ENCODE measurements at places on chromosomes 6 and 20.

DNA sequence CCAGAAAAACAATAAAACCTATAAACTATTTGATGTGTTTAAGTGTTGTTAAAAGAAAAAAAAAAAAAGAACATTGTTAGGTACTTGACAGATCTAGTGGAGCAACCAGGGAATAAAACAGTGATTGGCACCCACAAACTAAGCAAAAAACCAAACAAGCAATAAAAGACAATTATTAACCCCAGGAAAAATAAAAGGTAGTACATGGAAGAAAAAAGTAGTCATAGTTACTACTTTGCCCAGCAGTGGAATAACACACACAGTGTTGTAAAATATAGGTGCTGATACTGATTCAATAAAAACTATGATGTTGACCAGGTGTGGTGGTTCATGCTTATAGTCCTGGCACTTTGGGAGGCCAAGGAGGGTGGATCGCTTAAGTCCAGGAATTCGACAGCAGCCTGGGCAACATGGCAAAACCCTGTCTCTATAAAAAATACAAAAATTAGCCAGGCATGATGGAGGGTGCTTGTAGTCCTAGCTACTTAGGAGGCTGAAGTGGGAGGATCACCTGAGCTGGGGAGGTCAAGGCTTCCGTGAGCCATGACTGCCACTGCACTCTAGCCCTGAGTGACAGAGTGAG is 43.9 kb downstream of the PIGU start:
- no peak for DNase-seq

DNA sequence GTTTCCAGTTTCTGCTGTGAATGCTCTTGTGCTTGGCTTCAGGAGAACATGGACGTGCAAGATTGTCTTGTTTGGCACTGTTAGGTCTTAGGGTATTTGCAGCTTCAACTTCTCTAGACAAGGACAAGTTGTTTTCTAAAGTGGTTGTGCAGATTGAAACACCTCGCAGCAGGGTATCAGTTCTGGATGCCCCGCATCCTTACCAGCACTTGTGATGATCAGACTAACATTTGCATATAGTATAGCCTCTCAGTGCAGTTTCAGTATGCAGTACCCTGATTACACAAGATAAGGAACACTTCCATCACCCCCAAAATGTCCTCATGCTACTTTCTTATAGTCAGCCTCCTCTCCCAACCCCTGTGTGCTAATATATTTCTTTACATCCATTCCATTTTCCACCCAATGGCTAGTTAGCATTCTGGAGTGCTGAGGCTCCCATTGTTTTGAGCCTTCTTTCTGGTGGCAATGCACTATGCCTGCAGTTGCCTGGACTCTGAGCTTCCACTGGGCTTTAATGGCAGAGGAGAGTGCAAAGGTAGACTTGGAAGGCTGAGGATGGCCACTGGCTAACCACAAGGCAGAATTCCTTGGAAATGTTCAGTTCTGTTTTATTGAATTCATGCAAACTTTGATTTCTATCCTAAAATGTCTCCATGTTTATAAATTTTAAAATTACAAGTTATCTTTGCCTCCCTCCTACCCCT is 35.4 kb downstream of the KIF3B start:
- no peak for DNase-seq

DNA sequence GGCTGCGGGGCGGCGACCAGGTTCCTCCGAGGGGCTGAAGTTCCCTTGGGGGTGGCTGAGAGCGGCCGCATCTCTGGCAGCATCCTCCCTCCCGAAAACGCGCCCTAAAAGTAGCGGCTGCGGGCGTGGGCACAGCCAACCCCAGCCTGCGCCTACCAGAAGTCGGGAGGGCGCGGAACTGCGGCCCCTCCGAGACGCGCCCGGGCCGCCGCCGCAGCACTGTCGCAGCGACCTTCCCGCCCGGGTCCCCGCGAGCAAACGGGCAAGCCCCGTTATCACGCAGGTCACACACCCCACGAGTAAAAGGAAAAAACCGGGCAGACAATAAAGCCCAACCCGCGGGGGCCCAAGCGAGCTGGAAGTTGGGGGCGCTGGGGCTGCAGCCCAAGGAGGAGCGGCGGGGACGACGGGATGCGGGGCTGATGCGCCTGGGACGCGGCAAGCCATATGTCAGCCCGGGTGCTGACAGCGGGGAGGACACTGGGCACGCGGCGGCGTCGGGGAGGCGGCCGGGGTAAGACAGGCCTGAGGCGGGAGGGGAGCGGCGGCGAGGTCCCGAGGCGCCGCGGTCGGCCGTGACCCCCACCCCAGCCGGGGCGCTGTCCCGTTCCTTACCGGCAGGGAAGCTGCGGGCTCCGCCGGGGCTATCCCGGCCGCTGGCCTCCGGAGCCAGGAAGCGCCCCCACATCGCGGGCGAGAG is 659 bp downstream of the CEP85L start:
- peak; percentile 21 for DNase-seq

GRCh38 chr6:136647363-136647852 is 97.2 kb upstream of the MAP7 start:
- DNase-seq, result no peak

GRCh38 chr20:61924211-61924857 is 141.3 kb downstream of the TAF4 start:
- DNase-seq, result no peak

GRCh38 chr6:157106487-157106886 is 216.8 kb downstream of the TMEM242 start:
- DNase-seq, result peak; percentile 37

DNA sequence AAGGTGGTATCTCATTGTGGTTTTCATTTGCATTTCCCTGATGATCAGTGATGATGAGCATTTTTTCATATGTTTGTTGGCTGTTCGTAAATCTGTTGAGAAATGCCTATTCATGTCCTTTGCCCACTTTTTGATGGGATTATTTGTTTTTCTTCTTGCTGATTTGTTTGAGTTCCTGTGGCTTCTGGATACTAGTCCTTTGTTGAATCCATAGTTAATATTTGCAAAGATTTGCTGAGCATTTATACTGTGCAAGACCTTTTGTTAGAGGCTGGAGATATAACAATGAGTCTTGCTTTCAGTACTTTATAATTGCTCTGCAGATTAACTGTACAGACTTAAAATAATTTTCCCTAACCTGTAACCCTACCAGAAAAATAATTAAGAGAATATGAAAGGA is 35.6 kb downstream of the PDE7B start:
- no peak for DNase-seq

DNA sequence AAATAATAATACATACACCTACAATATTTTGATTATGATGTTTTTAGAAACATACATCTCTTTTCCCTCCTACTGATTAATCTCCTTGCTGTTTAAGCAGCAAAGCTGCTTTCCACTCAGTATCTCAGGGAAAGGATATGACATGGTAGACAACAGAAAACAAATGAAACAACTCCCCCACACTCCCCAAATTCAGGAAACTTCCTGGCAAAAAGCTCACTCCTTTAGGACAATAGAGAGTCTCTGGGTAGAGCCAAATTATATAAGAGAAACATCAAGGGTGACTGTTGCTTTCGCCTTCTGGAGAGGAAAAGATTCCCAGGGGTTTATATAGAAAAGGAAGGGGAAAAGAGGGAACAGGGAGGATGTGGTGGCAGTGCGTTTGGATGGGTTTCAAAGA is 48.7 kb upstream of the AHI1 start:
- no peak for DNase-seq
